Stimulated activated CD4-positive, alpha-beta T cell treated with anti-CD3 and anti-CD28 coated beads, Interleukin-12 subunit alpha, Interleukin-12 subunit beta, amount 100 ng/mL, for 4 hours (primary cell): ENCODE measurements at places on chromosomes 2 and 18.

DNA sequence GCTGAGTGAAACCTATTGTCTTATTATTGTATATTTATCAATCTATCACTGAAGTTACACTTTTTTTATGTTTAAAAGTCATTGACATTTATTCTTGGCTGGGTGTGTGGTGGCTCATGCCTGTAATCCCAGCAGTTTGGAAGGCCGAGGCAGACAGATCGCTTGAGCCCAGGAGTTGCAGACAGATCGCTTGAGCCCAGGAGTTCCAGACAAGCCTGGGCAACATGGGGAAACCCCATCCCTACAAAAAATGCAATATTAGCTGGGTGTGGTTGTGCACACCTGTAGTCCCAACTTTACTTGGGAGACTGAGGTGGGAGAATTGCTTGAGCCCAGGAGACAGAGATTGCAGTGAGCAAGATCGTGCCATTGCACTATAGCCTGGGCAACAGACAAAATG, 97.8 kb downstream of the EPC2 start:
- no peak for DNase-seq

DNA sequence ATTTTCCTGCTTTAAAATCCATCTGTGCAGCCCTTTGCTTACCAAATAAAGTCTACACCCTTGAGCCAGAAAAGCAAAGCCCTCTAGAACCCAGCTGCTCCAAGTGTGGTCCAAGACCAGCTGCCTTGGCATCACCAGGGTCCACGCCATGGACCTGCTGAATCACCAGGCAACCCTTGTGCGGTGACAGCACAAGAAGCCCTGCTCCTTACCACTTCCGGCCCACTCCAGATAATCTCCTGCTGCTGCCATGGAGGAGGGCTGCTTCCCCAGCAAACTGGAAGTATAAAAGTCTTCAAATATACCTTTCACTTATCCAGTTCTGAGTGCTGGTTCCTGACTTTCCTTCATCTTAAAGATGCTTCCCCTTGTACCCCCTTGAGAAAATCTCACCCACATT, 106.0 kb upstream of the PKDCC start:
- DNase-seq = no peak

- no peak for DNase-seq
Observed at GRCh38 chr2:11491348-11491933, 25.5 kb upstream of the E2F6 start.

DNA sequence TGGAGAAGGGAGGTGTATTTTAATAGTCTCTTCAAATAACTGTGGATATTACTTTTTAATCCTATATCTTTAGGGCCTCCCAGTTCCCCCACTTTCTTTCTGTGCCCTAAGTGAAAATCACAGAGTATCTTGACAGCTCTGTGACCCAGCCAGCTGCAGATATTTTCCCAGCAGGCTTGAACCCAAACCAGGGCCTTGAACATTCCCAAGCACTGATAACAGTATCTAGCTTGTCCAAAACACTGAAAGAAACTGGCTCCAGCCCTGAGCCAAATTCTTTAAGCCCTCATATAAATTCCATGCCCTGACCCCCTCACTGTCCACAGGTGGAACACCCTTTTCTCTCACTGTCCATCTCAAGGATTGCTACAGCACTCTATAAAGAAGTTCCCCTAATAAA, 388.1 kb upstream of the CHAC2 start:
- DNase-seq = no peak

DNA sequence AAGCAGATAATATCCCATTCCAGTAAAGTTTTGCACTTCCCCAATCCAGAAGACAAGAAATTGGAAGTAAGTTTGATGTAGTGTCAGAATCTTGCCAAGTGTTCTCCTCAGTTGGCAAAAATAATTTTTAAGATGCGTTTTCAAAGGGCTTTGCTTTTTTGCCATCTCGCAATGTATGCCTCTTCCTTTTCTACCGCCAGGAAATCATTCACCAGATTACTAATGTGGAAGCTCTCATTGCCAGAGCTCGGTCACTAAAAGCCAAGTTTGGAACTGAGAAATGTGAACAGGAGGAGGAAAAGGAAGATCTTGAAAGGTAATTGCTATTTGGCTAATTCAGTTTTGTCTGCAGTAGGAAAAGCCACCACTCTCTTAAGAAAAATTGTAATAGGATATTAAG, 110.7 kb downstream of the RAB3GAP1 start:
- no peak for DNase-seq

- DNase-seq = no peak
Observed at GRCh38 chr2:107013884-107014283, 127.9 kb upstream of the ST6GAL2 start.

- DNase-seq = no peak
Observed at GRCh38 chr2:106096299-106097037, 97.6 kb downstream of the UXS1 start.

DNA sequence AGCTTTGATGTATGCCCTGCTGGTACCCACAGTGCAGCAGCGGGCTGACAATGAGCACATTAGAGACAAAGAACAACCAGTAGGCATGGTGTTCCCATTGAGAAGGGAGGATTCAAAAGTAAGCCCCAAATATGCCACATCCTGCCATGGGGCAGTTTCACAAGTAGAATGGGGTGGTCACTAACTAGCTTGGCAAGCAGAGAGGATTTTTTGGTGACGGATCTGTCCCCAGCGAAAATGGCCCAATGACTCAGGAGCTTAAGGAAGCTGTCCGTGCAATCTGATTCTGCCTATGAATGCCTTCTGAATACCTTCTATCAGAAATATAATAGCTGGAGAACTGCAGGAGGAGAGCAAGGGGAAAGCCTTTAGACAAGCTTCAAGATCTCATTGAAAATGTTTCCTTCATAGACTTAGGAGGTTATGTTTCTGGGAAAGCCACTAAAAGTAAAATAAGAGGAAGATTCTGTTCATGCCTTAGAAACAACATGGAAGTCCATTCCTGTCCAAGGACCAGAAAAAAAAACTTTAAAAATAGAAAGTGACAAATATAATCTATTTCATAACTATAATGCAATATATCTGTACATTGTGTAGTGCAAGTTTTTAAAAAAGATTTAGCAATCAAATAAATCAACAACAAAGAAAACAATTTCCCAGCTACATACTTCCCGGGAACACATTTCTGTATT, 117.5 kb upstream of the SLC14A2 start:
- no peak for DNase-seq

DNA sequence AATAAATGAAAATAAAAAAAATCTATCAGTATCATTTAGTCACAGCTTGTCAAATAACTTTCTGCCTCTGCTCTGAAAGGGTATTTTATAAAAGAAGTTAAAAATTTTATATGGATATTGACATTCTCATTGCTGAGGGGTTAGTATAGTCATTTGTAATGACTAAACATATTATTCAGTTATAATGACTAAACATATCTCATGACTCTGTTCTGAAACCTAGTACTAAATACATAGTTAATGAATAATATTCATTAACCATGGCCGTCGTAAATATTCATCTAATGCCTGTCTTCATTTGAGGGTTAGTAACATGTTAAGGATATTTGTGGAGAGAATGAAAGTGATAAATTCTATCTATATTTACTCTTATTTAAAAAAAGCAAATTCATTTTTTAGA, 69.1 kb upstream of the MAP4K3 start:
- no peak for DNase-seq

DNA sequence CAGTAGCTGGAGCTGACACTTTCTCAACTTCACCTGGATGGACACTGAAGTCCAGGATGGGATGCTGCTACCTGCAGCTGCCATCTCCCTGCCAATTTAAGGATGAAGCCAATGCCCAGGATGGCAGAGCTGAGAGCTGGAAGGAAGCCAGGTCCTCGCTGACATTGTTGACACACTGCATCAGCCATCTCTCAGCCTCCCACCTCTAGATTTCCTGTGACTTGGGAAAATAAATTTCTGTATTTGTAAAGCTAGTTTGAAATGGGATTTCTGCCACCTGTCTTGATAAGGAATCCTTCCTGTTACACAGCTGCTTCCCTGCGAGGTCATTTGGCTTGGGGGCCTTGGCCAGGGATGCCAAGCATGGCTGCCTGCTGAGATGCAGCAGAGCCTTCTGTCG, 43.5 kb downstream of the KCTD1 start:
- no peak for DNase-seq

- no peak for DNase-seq
Observed at GRCh38 chr2:120699292-120699691, 36.4 kb upstream of the GLI2 start.

DNA sequence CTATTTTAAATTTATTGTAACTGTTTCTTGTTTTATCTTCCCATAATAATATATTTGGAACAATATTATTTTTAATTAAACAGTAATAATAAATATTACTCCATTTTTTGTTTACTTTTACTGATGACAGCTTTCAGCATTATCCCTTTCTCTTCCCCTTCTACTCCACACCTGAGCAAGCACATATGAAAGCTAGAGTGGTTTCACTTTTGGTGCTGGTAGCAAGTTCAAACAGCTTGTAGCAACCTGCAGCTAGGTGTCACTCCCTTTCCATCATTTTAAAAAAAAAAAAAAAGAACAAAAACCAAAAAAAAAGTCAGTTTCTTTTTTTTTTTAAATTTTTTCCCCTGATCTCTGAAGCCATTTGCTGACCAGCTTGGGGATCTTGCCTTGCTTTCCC, 801.8 kb downstream of the CCDC85A start:
- no peak for DNase-seq

DNA sequence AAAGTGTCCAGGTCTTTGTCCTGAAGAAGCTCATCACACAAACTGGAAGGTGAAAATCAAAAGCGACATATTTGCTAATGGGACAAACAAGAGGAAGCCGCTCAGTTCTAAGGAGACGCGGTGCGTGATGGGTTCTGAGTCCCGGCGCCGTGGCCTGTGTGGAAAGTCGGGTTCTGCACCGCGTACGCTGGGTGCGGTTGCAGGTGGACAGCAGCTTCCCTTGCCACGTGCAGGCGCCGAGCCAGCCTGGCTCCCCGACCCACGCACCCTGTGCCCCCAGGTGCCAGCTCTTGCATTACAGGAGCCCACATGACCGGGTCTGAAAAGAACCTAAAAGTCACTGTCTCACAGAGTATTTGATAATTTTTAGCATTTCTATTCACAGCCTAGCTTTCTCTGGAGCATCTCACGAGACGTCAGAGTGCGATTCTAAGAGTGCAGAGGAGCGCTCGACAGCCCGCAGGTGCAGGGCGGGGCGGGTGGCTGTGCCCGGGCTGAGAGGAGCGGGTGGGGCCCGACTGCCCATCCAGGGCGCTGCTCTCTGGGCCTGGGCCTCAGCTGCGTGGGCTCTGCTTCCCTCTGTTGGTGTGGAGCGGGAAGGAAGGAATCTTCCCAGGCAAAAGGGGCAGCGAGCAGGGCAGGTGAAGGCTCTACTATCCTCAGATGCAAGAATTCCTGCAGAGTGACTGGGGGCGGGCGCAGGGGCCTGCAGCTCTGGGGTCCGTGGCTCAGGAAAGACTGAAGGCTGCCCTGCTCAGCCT, 39.4 kb downstream of the MYT1L start:
- no peak for DNase-seq

GRCh38 chr2:59191781-59192180, 950.7 kb upstream of the FANCL start:
- DNase-seq = no peak

DNA sequence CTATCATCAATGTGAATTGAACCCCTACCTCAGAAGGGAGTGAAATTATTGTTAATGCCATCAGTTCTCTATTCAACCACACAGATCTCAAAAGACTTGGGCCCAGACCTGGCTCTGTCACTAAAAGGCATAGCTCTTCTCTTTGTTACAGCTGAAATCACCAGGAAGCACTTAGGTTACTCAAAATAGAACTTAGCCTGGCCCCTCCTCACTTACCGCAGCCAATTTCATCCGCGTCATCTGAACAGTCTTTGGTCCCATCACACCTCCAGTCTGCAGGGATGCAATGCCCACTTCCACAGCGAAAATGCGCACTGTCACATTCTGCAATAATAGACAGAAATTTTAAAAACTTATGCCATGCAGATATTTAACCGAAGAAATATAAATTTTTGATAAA, 41.8 kb downstream of the LRP2 start:
- DNase-seq = no peak

- no peak for DNase-seq
Observed at GRCh38 chr18:31679133-31679742, 5.1 kb downstream of the B4GALT6 start.

DNA sequence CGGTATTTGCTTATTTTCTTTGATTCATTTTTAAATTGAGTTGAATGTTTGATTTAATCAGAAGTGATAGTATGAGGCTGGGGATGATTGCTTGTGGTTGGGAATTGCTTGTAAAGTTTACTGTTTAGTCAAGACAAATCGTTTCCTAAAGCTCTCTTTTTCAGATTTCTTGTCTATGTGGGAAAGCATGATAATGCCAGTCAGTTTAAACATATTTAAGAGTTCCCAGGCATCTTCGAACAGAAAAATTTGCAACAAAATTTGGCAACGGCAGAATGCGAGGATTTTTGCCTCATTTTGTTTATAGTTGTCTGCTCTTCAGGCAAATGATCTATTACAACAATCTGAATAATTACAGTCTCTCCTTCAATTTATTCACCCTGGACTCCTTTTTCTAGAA, 22.5 kb downstream of the EPAS1 start:
- no peak for DNase-seq

- DNase-seq = no peak
Observed at GRCh38 chr2:151946899-151947812, 118.9 kb upstream of the ARL5A start.
